ENCODE measurements at places on chromosomes 6 and 20. TPM values are rescaled to one million over a fixed set of nuclear protein-coding genes. Genes with fewer than 3 reads are reported as not detected.

Gene SAMD3
- total RNA-seq, result not detected

Gene SRSF12
- 1.0 TPM for total RNA-seq

Gene SAPCD1
- not detected for total RNA-seq

Gene SALL4
- 3.4 TPM for total RNA-seq

Gene KHDC1L
- total RNA-seq, result not detected

Gene SDCBP2
- 1.8 TPM for total RNA-seq

Gene MLIP
- total RNA-seq, result not detected

Gene IMPG1
- total RNA-seq, result 0.26 TPM

Gene TRAPPC3L
- total RNA-seq, result not detected

Gene CLDN20
- total RNA-seq, result not detected

Gene WFDC12
- not detected for total RNA-seq

Gene SLC26A8
- total RNA-seq, result not detected

Gene SIRPB1
- total RNA-seq, result not detected

Gene SLC13A3
- 8.2 TPM for total RNA-seq

Gene SLCO4A1
- total RNA-seq, result not detected

Gene TMEM217
- total RNA-seq, result 2.5 TPM

Gene MDN1
- 5.6 TPM for total RNA-seq

Gene PARD6B
- total RNA-seq, result 1.9 TPM

Gene HSPA12B
- total RNA-seq, result 0.88 TPM

Gene SLC17A3
- not detected for total RNA-seq

Measured in epithelial cell of alveolus of lung (primary cell).